ENCODE measurements at places on chromosomes 11 and 22.

DNA sequence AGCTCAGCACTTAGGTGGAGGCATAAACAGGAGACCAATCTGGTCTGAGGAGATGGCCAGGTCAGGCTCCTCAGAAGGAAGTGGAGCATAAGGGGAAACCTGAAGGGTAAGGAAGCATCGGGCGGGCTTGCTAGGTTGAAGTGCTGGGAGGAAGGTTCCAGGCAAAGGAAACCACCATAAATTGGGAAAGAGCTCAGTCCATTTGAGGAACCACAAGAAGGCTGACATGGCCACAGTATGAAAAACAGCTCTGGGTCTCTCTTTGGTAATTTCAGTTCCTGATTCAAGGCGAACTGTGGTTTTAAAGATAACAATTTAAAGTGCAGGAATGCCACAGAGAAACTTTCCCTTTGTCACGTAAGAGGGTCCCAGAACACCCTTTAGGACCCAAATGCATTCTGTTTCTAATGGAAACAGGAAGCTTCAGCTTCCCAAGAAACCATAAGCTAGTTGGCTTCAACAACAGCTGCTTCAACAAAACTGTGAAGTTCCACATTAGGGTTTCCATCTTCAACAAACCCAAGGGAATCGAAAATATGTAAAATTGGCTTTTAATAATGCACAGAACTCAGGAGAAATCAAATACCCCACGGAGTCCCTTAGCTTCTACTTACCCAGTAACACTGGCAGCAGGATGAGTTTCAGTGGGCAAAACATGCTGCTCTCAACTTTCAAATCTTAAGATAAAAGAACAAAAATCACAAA, 10.4 kb downstream of the JAML start:
- DNase-seq: no peak

- DNase-seq: no peak
These were observed 68.1 kb downstream of the LIF start for GRCh38 chr22:30178181-30179126.

GRCh38 chr11:73226297-73227006, 8.4 kb downstream of the P2RY2 start:
- no peak for DNase-seq

GRCh38 chr11:88357323-88358039, 19.9 kb upstream of the CTSC start:
- DNase-seq: no peak

Data from HuH-7.5 (cell line).